ENCODE measurements at places on chromosomes 6 and 20.
A peak's percentile ranks its signal among the peaks of the same experiment; 100 is the strongest.

DNA sequence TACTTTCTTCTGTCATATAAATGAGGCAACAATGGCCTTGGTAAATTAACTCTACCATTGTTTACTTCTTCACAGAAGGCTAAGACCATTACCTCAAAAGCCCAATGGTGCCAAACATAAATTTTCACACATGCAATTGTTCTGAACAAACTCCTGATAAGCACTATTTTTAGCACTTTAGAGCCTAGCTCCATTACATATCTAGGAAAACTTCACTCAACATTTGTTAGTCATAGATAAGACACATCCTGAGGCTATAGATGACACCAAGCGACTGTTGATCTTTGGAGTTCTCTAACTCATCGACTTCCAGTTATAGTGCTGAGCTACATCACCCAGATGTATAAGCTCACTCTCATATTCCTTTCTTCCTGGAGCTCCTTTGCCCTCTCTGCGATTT, 245.9 kb downstream of the EYS start:
- DNase-seq, result no peak

DNA sequence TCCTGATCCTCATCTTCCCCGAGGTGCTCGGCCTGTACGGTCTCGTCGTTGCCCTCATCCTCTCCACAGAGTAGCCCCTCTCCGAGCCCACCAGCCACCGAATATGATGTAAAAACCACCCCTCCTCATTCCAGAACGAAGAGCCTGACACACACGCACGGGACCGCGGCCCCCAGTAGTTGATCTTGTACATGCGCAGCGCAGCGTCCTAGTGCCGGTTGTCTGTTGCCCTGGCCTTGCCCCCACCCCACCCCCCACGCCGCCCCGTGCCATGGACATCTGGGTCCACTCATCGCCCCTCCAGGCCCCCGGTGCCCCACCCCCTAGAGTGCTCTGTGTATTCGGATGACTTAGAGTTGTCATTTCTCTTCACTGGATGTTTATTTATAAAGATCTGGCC, 5.2 kb upstream of the PRPH2 start:
- DNase-seq, result no peak

DNA sequence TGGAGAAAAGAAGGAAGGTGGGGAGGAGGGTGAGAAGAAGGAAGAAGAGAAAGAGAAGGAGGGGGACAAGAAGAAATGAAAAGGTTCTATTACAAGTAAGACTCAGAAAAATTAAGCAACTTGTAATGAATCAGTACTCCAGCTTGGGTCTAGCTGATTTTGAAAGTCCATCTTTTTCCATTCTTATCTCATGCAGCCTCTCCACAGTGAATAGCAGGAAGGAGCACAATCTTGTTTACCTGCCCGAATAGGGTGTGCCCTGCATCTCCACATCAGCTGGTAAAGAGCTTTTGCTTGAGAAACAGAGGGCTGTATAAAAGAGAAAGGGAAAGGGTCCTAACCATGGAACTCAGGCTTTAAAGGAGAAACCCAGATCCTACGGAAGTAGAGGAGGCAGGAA, 348.8 kb downstream of the TPBG start:
- no peak for DNase-seq

DNA sequence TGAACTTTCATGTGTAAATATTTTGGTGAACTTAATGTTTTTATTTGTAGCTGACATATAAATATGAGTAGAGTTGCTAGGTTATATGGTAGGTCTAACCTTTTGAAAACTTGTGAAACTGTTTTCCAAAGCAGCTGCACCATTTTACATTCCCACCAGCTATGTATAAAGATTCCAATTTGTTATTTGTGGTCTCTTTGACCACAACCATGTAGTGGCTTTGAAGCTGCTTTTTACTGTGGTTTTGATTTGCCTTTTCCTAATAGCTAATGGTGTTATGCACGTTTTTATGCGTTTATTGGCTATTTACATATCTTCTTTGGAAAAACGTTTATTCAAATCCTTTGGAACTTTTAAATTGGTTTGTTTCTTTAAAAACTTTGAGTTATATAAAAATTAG, 10.3 kb downstream of the CST3 start:
- no peak for DNase-seq

GRCh38 chr6:22017272-22017671, 279.6 kb downstream of the PRL start:
- DNase-seq, result no peak

GRCh38 chr6:170360476-170360875, 53.9 kb downstream of the FAM120B start:
- DNase-seq, result no peak

DNA sequence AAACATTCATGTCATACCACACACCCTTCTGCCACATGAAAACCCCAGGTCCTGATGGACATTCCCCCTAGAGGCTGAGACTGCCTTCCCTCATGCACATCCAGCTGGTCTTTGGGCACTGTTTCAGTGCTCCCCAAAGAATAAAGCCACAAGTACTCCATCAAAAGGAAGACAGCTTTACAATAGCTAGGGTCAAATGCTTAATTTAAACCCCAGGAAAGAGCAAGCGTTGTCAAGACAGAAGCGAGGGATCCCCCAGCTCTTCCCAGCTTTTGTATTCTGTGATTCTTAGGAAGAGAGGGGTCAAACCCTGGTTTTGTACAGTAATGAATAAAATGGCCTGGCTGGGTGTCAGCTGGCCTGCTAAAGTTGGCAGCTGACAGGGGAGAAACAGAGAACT, 82.4 kb upstream of the IYD start:
- DNase-seq, result no peak

DNA sequence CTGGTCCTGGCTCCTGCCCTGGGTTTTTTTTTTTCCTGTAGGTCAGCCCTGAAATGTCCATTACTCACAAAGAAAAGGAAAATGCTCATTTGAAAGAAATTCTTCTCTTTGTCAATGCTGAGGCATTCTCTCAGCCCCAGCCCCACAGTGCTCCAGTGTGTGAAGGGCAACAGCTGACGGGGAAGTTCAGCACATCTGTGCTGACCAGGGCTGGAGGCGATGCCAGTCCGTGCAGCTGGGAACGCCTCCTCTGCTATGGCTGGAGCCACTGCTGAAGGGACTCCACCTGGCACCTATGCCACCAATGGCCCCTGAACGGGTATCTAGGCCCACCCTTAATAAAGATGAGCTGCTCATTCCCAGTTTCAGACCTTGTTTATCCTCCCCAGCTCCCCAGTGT, 71.9 kb upstream of the SLCO4A1 start:
- no peak for DNase-seq

GRCh38 chr6:100458841-100459591, 5.7 kb downstream of the SIM1 start:
- DNase-seq, result no peak

DNA sequence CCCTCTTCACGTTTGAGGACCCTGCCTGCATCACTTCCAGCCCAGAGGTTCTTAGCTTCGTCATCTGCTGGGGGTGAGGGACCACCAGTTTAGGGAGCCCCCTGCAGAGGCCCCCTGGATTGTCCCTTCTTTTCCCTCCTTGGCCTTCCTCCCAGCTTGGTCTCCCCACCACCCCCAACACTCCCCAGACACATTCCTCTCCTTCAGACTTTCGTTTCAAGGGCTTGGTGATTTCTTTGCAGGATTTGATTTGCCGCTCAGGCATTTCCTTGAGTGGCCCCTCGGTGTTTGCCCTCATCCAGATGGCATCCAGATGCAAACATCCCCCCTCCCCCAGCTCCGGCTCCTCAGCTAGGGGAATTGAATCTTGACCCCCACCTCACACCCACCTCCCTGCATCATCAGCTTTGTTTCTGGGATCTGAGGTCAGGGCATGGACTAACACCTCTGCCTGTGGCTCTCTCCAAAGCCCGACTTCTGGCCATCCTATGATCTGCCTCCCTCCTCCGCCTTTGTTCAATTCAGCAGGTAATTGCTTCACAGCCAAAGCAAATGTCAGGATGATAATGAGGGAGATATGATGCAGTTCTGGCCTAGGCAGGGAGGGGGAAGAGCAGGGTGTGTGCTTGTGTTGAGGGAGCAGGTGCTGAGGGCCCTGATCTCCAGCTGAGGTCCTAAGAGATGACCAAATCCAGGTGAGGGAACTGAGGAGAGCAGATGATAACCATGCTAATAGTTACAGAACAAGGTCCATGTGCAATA, 141.5 kb downstream of the VEGFA start:
- DNase-seq, result no peak

GRCh38 chr6:140175486-140175885, 801.0 kb upstream of the CITED2 start:
- DNase-seq, result no peak

GRCh38 chr6:146408583-146408982, 135.1 kb upstream of the RAB32 start:
- DNase-seq, result no peak

- no peak for DNase-seq
These were observed 18.5 kb upstream of the TUBB2A start for GRCh38 chr6:3175715-3176402.

DNA sequence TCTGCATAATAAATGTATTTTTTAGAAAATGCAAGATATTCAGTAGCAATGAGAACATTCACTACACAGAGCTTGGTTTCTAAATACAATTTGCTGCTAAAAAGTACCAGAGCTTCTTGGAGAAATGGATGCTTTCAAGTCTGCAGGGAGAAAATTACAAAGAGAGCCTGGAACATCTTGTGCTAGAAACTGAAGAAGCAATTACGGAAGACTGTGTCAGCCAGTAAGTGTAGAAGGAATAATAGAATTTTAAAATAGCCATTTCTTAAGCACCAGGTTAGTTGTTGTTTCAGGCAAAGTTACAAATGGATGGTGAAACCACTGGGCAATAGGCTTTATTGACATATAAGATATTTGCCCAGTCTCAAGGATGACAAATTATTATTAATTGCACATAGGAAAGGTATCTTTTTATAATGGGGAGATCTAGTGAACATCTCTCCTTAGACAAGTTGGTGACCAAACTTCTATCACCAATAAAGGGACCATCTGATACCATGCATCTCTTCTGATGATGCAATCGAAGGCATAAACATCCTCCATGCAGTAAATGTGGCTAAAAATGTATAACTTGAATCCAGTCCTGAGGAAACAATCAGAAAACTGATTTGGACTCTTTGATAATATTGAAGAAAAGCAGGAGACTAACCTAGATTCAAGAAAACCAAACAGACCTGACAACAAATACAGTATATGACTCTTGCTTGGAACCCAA, 81.7 kb downstream of the ARHGAP18 start:
- DNase-seq, result no peak

DNA sequence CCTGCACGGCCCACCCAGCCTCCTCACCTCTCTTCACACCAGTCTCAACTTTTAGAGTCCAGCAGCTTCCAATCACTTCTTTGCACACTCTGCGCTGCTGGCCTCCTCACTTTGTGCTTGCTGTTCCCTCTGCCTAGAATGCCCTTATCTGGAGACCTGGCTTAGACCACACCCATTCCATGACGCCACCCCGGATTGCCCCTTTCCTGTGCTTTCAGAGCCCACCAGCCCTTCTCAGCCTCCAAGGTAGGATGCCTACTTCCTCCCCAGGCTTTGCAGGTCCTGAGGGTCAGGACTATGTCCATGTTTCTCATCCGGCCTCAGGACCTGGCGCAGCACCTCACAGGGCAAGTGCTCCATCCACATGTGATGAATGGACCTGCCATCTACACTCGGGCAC, 27.0 kb upstream of the AVP start:
- DNase-seq, result no peak

DNA sequence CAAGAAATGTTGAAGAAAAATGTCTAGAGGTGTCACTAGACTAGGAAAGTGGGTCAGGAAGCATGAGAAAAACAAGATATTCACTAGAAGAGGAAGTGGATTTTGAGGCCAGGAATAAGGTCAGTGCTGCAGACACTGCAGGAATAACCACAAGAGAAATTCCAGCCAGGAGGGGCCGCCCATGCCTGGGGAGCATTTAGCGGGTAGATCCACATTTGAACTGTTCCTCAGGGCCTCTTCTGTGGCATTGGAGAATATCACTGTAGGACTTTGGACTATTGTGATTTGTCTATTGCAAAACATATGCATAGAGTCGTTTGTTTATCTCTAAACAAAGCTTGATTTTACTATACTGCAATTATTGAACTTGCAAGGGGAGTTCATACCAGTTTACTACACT, 49.6 kb upstream of the CCDC28A start:
- peak; percentile 77 for DNase-seq

DNA sequence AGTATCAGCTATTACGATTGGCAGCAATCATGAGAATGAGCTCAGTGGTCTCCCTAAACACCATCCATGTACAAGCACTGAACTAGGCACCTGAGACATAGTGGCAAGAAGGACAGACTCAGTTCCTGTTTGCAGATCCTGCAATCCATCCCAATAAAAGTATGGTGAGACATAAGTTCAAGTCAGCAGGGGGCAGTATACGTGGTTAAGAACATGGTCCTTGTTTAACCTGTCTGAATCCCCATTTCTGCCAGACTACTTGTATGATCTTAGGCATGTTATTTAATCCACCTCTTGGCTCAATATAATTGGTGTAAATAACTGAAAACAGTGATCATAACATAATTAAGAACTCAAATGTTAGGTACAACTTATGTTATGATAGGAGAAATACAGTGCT, 33.2 kb upstream of the PNISR start:
- no peak for DNase-seq

- no peak for DNase-seq
These were observed 355.2 kb upstream of the ARID1B start for GRCh38 chr6:156421933-156422332.

GRCh38 chr20:42309050-42309449, 690.9 kb upstream of the CHD6 start:
- no peak for DNase-seq

DNA sequence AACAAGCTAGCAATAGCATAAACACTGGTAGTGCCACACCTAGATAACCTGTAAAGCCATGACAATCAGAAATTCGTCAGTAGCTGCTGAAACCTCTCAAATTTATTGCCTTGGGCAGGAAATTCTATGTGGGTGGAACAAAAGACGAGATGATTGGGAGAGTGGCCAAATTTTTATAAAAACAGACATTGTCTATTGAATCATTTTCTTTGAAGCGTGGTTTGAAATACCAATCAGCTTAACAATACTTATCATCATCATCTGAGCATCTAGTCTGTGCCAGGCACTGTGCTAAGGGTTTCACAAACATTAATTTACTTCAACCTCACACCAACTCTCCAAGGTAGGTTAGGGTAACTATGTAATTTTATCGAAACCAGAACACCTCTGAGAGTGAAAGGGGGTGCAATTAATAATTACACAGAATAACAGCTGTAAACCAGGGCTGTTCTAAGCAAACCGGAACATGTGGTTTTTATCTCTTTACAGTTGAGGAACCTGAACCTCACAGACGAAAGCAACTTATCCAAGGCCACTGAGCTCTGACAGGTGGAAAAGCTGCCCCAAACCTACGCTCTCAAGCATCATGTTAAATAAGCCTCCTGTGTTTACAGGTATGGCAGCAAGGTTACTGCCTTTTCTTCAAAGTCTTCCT, 43.4 kb downstream of the NHSL1 start:
- DNase-seq, result no peak

DNA sequence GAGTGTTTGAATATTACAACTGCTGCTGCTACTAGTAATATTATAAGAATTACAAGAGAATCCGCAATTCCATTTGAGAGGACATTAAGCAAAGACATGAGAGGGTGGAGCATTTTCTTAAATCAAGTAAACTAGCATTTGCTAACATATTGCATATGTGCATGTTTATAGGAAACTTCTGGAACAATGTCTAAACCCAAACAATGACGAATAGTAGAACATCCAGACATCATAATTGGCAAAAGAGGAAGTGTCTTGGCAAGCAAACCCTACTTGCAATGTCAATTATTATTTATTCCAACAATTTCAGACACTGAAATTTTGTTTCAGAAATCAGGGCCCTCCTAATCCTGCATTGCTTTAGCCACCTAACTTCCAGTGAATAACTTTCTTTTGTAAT, 1155.3 kb upstream of the GJE1 start:
- DNase-seq, result no peak
